Astrocyte of the cerebellum (primary cell): ENCODE measurements at places on chromosomes 12 and 14.

DNA sequence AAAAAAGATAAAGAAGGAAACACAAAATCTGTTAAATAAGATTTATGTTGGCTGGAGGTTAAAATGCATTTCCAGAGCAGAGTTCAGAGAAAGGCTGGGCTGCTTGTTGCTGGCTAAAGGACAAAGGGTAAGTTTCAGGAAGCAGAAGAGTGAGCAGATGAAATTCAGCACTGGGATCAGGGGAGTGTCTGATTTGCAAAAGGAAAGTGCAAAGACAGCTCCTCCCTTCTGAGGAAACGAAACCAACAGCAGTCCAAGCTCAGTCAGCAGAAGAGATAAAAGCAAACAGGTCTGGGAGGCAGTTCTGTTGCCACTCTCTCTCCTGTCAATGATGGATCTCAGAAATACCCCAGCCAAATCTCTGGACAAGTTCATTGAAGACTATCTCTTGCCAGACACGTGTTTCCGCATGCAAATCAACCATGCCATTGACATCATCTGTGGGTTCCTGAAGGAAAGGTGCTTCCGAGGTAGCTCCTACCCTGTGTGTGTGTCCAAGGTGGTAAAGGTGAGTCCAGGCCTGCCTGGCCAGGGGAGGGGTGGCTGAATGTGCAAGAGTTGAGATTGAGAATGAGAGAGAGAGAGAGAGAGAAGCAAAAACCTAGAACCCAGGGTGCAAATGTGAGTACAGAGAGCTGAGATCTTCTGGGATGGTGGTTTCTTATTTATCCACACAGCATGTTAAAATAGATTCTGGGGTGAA, at the start of gene OAS1:
OAS1 (plus strand) TSS at position 251 of the 703 bp plus-strand sequence; CDS start at position 329, 78 bp downstream.
- DNase-seq: no peak

DNA sequence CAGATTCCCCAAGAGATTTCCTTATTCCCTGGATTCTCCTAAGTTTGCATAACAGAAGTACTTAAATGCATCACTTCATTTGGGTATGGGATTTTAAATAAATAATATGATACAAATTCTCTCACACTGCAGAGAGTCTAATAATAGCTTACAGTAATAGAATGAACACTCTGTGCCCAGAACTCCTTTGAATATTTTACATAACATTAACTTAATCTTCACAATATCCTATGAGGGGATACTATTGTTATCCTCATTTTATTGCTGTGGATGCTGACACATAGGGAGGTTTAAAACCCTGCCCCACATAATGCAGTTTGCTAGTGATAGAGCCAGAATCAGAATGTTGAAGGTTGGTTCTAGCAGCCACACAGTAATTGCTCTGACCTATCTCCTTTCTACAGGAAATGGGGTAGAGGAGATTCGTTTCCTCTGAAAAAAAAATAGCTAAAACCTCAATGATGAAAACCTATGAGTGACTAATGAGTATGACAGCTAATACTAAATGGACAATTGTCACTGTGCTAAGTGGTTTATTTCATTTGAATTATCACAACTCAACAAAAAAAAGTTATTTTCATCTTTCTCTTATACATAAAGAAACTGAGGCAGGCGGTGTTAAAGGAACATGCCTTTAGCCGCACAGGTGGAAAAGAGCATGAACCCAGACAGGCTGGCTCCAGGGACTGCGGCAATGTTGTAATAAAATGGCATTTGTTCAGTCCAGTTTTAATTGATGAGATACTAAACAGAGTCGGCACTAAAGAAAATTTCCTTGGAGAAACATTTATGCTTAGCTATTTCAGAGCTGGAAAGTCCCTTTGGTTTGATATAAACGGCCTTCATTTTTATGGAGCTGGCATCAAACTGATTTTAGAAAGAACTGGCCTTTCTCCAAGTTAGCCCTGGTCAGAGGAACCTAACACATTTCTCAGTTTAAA, 880.9 kb downstream of the NRXN3 start:
- DNase-seq: no peak

GRCh38 chr12:60349232-60349978, 753.6 kb downstream of the SLC16A7 start:
- no peak for DNase-seq

- no peak for DNase-seq
These were observed at the start of gene GRIN2B for GRCh38 chr12:13981296-13981962. GRIN2B (minus strand) TSS chr12:13981602; CDS start chr12:13866208, 115,394 bp downstream.

GRCh38 chr14:76086636-76087035, 65.1 kb upstream of the GPATCH2L start:
- DNase-seq: no peak

DNA sequence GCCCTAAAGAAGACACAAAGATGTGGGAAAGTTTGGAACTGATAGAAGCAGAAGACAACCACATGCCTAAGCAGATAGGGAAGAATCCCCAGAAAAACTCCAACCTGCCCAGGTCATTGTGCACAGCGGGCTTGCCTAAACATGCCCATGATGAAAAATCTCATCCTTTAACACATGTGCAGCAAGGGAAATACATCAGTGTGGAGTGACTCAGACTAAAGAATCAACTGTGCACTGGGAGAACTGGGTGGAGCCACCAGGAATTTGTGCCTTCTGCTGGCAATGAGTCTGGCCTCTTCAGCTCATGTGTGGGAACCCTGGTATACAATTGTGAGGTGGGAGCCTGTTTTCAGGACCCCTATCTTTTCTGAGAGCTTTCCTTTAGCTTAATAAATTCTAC, 398.5 kb downstream of the FSCB start:
- no peak for DNase-seq

- DNase-seq: no peak
These were observed 78.0 kb downstream of the IFNG start for GRCh38 chr12:68081561-68081960.

DNA sequence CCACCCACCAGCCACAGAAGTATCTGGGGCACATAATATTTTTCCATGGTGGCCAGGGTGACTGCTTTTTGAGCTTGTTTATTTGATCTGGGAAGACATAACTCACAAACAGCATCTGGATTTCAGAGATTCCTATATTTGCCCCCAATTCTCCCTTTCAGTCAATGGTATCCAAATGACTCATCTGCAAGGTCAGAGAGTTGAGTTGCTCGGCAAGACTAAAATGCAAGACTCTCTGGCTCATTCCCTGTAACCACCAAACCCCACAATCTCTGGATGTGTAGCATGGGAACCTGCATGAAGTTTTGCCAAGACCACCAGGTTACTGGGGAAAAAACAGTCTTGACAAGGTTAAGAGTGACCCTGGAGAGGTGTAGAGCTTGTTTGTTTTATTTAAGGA, 174.9 kb upstream of the FAR2 start:
- peak; percentile 33 for DNase-seq

- DNase-seq: no peak
These were observed 13.7 kb downstream of the SLC25A47 start for GRCh38 chr14:100336618-100337530.

DNA sequence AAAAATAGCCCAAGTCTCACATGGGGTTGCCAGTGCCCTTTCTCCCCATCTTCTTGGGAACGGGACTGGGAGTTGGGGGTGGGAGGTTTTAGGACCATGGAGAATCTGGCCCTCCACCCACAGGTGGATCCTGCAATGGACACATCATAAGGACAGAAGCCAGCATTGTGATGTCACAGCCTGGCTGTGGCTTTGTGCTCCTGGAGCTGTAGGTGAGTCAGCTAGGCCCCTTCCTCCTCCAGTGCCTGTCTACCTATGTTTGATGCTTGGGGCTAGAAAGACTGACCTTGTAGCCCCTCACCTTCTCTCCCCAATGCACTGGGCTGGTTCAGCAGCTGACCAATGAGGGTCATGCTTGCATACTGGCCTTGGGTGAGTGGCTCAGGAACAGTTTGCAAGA, at the start of gene CCDC197:
CCDC197 (plus strand) TSS at position 220 of the 400 bp plus-strand sequence. CDS start 831 bp downstream, outside the sequence.
- no peak for DNase-seq

DNA sequence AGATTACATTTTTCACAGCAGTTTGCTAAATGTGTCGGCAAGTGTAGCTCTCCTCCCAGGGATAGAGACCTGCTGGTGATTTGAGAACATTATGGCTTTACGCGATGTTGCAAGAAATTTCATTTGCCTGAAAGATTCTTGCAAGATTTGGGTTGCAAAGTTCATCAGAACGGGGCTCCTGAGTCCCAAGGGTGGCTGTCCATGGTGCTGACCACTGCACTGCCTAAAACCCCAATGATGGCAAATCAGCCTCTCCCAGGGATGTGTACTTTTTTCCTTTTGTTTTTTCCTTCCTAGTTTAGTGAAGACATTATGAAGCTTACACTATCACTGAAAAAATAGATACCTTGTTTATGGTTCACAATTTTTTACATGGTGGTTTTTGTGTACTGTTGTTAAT, 85.4 kb downstream of the WSCD2 start:
- peak; percentile 3 for DNase-seq

GRCh38 chr12:7327918-7328317, 24.0 kb downstream of the ACSM4 start:
- DNase-seq: no peak

- no peak for DNase-seq
These were observed 69.6 kb upstream of the PRMT8 start for GRCh38 chr12:3421191-3421978.

- DNase-seq: no peak
These were observed 254.2 kb upstream of the FKBP4 start for GRCh38 chr12:2540535-2540941.

DNA sequence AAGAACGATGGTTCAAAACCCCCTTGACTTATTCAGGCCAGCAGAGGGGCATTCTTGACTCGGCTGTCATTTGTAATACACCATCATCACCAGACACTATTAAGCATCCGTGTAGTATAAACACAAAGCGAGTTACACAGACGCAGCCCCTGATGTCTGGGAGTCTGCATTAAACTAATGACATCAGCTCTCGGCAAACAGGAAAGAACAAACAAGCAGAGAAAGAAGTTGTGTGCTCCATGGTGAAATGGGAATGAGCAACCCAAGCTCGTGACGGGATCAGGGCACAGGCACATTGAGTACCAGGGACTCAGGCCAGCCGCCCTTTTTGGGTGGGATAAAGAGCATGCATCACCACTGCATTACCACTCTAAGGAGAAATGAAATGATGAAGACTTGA, 460.1 kb downstream of the MED13L start:
- DNase-seq: no peak

GRCh38 chr12:9626291-9626690, 18.6 kb upstream of the KLRB1 start:
- no peak for DNase-seq

DNA sequence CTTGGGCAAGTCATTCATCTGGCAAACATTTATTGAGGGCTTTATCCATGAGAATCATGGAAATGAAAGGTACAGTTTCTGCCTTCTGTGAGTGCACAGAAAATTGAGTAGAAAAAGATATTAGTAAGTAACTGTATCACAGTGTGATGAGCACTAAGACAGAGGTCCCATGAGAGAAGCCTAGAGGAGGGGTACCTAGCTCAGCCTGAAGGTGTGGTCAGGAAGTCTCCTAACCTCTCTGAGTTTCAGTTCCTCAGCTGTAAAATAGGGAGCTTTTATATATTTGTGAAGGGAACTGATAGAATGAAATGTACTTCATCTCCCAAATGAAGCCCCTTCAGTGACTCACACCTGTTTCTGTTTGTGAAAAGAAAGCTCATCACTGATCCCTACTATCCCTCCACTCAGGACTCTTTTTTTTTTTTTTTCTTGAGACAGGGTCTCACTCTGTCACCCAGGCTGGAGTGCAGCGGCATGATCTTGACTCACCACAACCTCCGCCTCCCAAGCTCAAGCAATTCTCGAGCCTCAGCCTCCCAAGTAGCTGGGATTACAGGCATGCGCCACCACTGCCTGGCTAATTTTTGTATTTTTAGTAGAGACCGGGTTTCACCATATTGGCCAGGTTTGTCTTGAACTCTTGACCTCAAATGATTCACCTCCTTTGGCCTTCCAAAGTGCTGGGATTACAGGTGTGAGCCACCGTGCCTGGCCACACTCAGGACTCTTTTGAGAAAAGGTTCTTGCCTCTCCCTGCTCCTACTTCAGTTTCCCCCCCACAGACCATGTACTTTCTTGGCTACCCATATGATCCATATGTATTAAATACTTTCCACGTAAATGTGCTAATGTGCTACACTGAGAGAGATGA, 93.7 kb upstream of the FUT8 start:
- no peak for DNase-seq

GRCh38 chr12:93315907-93316622, 61.7 kb upstream of the NUDT4 start:
- DNase-seq: no peak

- no peak for DNase-seq
These were observed 9.7 kb upstream of the WSCD2 start for GRCh38 chr12:108119126-108119973.

DNA sequence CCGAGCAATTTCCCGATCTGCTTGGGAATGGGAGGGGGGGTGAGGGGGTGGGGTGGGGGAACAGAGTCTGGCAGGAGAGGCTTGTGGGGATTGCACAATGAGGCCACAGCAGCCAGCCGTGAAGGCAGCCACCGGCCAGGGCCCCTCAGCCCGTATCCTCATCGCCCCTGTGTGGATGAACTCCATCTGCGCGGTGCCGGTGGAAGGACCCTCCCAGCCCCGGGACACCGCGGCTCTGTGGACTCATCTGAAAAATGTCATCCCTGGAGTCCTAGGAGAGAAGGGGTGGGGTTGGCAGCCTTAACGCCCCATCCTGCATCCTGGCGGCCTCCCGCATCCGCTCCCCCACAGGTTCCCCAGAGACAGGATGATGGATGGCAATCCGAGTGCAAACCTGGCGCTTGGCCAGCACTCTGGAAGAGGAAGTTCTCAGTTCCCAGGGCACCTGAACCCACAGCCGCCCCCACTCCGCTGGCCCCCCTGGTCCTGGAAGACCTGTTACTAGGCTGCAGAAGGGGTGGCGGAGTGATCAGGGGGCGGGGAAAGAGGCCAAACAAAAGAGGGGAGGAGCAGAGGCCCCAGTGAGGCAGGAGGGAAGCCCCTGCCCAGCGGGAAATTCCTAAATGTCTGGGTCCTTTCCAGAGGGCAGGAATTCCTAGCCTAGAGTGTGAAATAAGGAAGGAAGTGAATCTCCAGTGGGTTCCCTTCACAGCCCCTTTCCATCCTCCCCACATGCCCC, 1.2 kb upstream of the TNFAIP2 start:
- peak; percentile 51 for DNase-seq

GRCh38 chr12:111457071-111457470, 51.3 kb downstream of the SH2B3 start:
- DNase-seq: no peak

GRCh38 chr14:85539510-85539909, 9.6 kb downstream of the FLRT2 start:
- DNase-seq: no peak

- no peak for DNase-seq
These were observed 583.7 kb upstream of the USP15 start for GRCh38 chr12:61676520-61676919.

GRCh38 chr14:38522724-38523123, 266.8 kb upstream of the CLEC14A start:
- no peak for DNase-seq

- DNase-seq: no peak
These were observed 59.0 kb downstream of the KCNK10 start for GRCh38 chr14:88264116-88264515.

DNA sequence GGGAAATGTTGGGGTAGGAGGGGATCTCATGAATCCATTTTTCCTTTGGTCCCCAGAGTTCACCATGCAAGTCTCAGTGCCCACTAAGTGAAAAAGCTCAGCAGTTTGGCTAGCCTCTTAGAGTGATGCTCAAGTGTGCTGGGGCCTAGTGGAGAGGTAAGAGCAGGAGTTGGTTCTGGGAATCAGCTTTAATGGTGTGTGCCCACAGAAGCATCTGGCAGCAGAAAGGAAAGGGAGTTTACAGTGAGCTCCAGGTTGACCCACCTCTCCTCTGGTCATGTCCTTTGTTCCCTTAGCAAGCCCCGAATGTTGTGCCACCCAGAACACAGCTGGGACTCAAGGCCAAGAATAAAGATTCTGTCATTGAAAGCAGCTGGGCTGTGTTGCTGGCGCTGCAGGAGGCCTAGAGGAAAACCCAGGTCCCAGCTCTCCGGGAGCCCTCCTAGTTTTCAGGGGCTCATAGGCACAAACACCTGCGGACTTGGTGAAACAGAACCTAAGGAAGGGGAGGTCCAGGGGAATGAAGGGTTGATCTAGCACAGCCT, 320.8 kb downstream of the ZFP36L1 start:
- no peak for DNase-seq
